ENCODE measurements at places on chromosomes 2 and 18.

GRCh38 chr2:237594514-237594871, 4.0 kb upstream of the RAB17 start:
- peak; percentile 51 for DNase-seq

DNA sequence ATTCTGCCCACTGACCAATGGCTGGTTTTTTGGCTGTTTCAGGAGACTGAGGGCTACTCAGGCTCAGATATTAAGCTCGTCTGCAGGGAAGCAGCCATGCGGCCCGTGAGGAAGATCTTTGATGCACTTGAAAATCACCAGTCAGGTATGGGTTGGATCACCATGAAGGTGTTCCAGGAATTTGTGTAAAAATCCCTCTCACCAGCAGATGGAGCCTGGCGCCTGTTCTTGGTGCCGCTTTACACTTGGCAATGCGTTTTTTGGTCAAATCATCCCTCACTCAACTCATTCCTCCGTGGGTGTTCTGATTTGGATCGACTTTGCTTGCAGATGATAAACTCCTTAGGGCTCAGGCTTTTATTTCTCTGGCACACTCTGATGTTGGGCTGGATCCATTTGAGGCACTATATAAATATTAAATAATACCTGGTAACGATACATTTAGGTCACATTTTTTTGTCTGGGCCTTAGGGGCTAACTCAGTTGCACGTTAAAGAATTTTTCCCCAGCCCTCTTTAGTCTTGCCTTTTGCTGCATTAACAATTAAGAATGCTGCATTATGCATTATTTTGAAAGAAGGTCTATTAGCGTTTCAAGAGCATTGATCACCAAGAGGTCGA, 50.0 kb downstream of the HDHD2 start:
- peak; percentile 43 for DNase-seq

GRCh38 chr2:237702441-237703391, 75.3 kb downstream of the LRRFIP1 start:
- DNase-seq = no peak

DNA sequence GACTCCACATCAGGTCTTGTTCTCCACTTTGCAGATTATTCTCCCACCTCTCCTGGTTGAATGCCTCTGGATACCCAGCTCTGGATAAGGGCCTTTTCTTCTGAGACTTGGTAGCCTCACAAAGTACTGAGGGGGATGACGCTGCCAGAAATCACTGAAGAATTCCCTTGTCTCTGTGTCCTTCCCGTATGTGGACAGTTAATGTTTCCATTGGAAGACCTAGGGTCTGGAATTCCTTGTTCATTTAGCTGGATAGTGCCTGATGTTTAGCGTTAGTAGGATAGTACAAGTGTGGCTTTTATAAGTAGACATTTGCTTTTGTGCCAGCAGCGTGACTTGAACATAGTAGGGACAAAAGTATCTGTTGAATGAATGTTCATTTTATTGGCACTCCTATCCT, 76.9 kb downstream of the CLHC1 start:
- DNase-seq = no peak

DNA sequence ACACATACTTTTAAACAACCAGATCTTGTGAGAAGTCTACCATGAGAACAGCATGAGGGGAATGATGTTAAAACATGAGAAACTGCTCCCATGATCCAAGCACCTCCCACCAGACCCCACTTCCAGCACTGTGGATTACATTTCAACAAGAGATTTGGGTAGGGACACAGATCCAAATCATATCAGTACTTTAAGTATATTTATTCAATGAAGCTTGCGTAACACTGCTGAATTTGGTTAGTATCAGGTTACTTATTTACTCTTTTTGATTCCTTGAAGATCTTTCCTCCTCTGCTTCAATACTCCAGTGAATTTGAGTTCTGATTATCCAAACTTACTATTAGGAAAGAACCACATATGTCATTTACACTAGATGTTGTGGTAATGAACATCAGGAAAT, 418.6 kb downstream of the PIK3C3 start:
- no peak for DNase-seq

- DNase-seq = no peak
These were observed 48.5 kb downstream of the C2orf74 start for GRCh38 chr2:61210332-61210981.

GRCh38 chr2:16316456-16317210, 349.0 kb downstream of the CYRIA start:
- DNase-seq = no peak

DNA sequence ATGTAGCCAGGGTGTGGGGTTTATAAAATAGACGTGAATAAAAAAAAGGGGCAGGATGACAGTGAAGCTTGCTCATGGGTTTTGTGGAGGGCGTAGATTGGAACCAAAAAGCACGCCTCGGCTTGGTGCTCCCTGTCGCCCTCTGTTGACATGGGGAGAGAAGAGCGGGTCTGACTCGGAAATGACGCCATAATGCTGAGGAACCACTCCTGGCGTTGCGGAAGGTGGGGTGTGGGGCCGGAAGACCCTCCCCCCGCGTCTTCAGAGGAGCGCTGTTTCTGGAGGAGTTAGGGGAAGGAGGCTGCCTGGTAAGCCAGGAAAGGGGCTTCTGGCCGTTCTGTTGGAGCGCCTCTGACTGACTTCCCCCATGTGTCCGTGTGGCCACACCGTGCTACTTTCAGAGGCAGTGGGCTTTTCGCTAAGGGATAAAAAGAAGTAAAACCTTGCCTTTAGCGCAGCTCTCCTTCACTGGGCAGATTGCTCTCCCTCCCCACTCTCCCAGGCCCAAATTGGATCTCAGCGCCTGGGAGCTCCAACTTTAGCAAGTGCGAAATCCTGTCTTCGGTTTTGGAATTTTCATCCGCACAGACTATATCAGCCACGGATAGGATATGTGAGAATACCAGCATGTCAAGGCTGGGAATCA, 42.8 kb downstream of the PLEKHA3 start:
- peak; percentile 83 for DNase-seq

DNA sequence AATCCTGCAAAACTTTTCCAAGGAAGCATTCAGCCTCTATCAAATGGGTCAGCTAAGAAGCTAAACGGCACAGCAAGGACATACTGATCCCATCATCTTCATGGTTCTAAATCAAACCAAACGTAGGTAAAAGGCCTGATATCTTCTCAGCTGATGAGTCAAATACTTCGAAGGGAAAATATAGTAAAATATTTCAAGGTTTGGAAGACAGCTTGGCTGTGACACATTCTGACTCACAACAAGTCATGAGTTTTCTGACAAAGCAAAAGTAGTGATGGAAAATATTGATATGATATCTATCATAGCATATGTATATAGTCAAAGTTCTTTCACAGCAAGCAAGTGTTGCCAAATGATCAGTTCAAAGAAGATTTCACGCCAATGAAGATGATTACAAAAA, 31.5 kb downstream of the DOCK10 start:
- DNase-seq = no peak

GRCh38 chr2:218701806-218702205, 8.8 kb upstream of the TTLL4 start:
- no peak for DNase-seq

DNA sequence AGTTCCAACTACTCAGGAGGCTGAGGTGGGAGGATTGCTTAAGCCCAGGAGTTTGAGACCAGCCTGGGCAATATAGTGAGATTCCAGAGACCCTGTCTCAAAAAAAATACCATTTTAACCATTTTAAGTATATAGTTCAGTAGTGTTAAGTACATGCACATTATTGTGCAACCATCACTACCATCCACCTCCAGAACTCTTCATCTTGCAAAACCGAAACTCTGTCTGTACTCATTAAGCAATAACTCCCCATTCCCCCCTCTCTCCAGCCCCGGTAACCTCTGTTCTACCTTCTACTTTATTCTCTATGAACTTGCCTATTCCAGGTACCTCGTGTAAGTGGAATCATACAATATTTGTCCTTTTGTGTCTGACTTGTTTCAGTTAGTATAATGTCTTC, 86.4 kb downstream of the GFPT1 start:
- no peak for DNase-seq

DNA sequence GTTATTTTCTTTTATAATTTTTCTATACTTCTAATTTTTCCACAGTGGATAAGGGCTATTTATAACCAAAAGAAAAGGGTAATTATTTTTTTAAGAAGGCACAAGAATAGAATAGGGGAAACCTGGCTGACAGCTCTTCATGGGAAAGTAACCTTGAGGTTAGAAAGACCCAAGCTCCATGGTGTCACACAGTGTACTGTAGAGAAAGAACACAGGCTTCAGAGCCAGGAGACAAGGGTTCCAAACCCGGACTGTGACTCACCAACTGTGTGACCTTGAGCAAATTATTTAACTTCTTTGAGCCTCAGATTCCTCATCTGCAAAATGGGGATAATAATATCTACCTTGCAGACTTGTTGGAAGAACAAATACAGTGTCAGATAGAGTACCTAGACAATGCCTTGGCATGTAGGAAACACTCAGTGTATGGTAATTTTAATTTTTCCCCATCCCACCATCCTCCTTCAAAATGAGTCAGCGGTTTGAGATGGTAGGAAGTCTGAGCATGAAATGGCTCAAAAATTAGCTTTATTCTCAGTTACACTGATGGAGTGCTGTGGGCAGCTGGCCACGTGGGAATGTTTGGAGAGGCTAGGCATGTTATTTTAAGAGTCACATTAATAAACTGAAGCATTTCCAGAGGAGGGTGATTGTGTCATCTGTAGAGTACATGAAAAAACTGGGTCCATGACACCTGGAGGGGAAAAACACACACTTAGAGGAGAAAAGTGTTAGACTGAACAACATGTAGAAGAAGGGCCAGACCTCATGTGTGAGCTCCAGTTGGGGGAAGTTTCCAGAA, 36.7 kb downstream of the TMEM37 start:
- DNase-seq = no peak

DNA sequence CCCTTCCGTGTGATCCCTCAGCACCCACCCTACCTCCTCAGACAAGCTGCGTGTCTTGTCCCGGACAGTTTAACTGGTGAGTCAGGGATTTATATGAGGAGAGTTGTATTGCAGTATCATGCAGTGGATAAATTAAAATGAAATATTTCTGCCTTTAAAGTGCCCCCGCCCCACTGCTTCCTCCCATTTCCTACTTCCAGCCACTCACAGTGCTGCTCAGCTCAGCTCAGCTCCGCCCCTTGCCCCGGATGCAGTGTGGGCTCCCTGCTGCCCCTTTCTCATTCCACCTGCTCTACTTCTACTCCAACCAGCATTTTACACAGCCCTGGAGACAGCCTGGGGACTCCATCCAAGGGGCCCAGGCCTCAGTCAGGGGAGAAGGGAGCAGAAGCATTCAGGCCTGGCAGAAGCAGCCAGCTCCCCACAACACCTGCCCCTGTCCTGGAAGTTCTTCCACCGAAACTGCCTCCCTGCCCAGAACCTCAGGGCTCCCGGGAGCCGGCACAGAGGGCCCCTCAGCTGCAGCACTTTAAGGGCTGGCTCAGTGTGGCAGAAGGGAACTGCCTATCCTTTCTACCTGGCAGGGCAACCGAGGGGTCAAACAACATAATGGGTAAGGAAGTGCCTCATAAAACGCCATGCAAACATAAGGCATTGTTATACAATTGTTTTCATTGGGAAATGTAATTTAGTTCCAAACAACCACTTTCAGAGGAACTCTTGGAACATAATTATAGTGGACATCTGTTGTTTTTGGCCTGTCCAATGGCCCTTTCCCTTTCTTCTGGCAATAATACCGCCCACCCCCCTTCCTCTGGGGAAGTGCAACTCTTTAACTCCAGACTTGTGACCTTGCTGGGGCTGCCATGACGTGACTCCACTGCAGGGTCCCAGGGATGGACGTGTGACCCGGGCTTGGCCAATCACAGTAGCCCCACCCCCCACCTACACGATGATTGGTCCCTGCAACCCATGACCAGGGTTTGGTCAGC, 102.3 kb downstream of the LIPG start:
- no peak for DNase-seq

GRCh38 chr2:100615886-100616285, 53.1 kb downstream of the PDCL3 start:
- no peak for DNase-seq

DNA sequence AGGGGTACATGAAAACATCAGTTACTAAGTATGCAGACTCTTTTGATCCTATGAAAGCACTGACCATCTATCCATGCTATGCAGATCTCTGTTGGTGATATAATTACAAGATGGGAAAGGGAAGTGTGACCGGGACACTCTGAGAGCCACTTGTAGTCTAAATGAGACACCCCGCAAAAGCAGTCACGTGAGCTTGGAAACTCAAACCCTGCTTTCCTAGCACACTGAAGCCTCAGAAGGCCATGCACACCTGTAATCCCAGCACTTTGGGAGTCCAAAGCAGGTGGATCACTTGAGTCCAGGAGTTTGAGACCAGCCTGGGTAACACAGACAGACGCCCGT, 137.5 kb downstream of the INO80D start:
- no peak for DNase-seq

DNA sequence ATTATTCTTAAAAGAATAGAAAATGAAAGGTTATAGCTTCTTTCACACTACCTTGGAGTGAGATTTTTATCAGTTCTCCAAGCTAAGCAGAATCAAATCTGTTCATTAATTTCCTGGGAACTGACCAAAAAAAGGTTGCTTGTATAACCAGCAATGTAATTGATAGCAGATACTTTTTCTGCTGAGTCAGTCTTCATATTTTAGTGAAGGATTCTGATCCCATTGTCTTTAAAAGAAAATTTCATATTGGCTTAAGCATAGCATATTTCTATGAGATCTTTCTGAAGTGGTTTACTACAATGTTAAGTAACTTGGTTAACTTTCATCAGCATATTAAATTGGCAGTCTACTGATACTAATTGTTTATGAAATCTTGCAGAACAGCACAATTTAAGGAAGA, 338.0 kb downstream of the TMX3 start:
- DNase-seq = no peak

DNA sequence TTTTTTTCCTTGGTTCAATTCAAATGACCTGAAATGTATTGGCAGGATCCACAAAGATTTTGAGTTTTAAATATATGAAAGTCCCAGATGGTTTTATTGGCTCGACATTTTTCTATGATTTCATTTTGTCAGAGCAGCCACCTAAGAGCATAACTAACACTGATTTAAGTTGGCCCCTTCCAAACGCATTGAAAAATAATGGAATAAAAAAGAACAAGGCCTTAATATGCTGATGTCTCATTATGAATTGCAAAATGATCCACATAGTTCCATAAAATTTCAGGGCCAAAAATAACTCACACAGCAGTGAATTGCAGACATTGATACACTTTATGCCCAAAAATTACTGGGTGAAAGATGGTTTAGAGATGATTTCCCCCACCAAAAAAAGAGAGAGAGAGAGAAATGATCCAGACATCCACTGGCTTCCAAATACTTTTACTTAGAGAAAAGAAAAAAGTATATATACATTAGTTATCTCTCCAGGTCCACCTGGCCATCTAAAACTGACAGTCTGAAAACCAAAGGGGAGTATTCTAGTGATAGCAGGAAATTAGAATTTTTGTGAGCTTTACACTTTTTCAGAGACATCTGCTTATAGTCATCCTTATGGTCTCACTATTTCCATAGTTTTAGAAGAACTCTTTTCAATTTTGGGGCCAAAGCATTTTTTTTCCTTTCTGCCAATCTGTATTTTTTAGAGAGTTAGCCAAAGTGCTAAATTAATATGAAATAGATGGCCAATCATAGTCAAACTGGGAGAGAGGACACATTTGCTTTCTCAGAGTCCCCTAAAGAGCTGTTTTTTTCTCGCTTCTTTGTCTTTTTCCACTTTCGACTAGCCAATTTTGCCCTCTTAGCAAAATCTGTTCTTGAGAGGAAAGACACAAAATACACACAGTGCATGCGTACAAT, 213.5 kb upstream of the RND3 start:
- no peak for DNase-seq
